ENCODE measurements at places on chromosomes 1 and 21.

DNA sequence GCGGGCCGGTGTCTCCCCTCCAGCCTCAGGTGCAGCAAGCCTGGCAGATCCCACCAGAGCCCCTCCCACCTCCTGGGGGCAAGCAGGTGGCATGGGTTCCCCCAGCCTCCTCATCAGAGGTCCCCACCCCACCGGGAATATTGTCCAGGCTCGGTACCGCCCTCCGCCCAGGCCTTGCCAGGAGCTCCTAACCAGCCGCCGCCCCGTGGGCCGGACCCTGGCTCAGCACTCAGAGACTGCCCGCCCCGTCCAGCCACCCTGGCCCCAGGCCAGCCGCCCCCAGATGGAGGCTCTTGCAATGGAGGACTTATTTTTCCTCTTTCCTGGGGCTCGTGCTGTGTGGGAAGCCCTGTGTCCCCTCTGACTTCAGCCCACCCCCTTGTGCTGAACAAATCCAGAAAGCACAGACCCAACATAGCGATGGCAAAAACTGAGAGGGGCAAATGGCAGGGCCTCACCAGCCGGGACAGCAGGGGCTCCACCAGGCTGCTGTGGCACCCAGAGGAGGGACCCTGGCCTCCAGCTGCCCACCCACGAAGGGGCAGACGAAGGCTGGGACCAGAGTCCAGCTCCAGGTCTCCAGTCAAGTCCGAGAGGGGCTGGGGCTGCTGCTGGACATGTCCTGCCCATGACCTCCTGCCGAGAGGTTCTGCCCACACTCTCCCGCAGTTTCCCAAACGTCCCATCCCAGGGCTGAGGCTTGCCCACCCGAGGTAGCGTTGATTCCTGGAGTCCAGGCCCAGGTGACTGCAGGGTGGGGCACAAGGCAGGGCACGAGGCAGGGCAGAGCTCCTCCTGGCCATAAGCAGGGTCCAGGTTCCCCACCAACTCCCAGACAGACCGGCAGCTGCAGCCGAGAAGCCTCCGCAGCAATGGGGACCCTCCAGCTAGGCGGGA, 7.5 kb downstream of the MEGF6 start:
- DNase-seq, result no peak

- no peak for DNase-seq
These were observed 6.5 kb downstream of the WARS2 start for GRCh38 chr1:119133987-119134386.

GRCh38 chr21:42444745-42445059, 41.0 kb downstream of the UBASH3A start:
- no peak for DNase-seq

GRCh38 chr1:18836654-18837053, 22.8 kb downstream of the TAS1R2 start:
- DNase-seq, result no peak

DNA sequence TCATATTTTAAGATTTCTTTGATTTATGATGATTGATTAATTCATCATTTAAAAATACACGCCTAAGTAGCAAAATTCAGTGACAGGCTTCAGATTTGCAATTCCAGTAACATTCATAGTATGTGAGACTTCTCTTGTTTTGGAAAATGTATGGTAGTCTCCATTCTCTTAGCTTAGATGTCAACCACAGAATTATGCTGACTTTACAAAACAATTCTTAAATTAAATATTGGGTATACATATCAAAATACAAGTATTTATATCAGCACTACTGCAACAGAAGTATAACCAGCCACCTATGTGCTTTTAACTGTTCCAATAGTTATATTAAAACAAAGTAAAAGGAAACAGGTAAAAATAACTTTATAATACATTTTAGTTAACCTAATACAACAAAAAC, 1328.6 kb upstream of the ADGRL2 start:
- no peak for DNase-seq

GRCh38 chr1:116020668-116021272, 44.5 kb downstream of the SLC22A15 start:
- DNase-seq, result peak; percentile 64

DNA sequence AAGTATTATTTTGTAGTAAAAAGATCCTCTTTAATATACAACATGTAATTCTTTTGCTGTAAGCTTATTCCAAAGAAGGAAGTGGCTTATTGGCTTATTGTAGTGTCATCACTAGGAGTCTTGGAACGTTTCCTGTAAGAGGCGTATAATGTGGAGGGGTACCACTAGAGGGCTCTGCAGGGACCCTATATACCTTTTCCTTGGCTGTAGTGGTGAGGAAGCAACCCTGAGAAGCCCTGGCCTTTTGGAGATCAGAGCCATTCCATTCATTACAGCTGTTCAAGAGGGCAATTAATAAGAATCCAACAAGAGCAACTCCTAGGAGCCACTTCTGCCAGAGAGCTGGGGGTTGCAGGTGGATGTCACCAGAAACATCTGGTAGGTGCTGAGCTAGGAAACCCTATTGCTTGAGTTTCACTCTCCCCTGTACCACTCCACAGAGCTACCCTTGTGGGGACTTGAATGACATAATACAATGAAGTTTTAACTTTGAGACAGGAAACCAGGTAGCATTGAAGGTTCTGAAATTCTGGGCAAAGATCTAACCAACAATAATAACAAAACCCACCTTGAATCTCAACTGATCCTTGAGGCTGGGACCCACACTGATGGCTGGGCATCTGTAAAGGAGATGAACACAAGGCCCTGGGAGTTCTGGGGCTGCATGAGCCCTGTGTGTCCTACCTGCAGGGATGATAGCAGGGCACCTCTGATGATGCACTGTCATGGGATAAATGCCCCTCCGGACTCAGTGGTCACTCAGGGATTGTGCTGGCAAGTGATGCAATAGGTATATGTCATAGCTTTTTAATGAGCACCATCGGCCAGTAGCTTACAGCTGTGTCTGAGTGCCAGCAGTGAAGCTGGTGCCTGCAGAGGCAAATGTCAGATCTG, 160.2 kb upstream of the COA6 start:
- peak; percentile 51 for DNase-seq

GRCh38 chr1:22500471-22500870, 48.8 kb downstream of the ZBTB40 start:
- no peak for DNase-seq

- no peak for DNase-seq
These were observed 233.3 kb upstream of the COA6 start for GRCh38 chr1:234139966-234140365.

DNA sequence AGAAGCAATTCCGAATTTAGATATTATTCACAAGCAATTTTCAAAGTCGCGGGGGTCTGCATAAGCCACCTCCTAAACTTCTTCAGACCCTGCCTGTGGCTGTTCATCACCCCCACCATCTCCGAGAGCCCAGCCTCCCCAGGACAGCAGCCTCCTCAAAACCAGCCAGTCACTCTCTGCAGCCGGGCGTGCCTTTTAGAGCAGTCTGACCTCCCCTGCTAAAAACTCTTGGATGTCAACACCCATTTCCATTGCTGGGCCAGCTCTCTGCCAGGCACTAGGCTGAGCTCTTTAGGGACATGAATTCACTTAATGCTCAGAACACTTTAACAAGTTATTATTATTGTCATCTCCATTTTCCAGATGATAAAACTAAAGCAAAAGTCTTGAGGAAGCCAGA, 11.7 kb downstream of the ADPRS start:
- no peak for DNase-seq

DNA sequence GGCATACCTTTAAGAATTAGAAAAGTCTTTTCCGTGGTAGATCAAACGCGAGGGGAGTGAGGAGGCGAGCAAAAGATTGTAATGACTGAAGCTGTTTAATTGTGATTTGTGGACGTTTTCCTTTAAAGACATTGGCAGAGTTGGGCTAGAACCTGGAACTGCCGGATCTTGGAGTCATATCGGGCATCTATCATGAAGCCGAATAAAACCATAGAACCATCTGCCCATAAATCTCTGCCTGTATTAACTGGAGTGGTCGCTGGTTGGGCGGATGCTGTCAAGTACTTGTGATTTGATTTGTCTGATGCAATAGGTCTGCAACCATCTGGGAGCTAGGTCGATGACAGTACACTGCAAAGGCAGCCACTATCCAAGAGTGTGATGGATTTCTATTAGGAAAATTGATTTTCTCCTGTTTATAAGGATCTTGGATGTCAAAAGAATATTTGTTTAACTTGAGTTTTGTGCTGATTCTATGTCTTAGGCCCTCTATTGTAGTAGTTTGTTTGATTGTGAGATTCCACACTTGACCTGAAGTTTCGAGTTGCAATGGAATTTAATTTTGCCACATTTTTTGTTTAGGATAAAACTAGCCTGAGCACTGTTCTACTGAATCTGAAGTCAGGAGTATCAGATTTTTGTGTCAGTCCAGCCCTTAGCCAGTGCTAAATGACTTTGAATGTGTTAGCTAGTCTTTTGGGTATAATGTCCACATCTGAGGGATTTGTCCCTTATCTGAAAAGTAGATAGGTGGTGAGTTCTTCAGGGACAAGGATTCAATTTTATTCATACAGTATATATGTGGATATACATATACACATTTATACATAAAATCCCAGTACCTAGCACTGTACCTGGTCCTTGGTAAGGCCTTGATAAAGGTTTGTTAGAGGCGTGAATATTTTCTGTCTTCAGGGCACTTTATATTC, 1.2 kb downstream of the SARS1 start:
- DNase-seq, result peak; percentile 63

DNA sequence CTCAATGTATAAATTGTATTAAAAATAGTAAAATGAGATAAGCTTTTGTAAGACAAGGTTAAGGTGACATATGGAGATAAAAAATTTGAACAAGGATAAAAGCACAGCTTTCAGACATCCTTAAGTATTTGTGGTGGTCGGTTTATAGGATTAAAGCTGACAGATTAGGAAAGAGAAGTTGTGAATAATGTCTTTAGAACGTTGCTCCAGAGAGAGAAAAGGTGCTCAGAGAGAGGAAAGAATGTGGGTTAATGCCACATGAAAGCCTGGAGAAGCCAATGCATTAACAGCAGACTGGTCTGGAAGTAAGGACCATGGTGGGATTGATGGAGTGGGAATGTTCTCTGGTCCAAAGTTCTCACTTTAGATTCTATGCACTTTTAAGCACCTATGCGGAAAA, 44.8 kb downstream of the ATP6V1G3 start:
- no peak for DNase-seq

- DNase-seq, result no peak
These were observed 106.6 kb upstream of the VAV3 start for GRCh38 chr1:108071601-108072000.

Measured in stimulated activated CD4-positive, alpha-beta T cell treated with anti-CD3 and anti-CD28 coated beads, Interleukin-15, amount 100 ng/mL, for 24 hours (primary cell).